Right ventricle myocardium superior (tissue), 1 donor: ENCODE measurements at places on chromosomes 6 and 20. TPM values are rescaled to one million over a fixed set of nuclear protein-coding genes. Genes with fewer than 3 reads are reported as not detected.

GRCh38 chr20:10432079-10432478, 1.9 kb downstream of the MKKS start:
- DNase-seq: no peak

DNA sequence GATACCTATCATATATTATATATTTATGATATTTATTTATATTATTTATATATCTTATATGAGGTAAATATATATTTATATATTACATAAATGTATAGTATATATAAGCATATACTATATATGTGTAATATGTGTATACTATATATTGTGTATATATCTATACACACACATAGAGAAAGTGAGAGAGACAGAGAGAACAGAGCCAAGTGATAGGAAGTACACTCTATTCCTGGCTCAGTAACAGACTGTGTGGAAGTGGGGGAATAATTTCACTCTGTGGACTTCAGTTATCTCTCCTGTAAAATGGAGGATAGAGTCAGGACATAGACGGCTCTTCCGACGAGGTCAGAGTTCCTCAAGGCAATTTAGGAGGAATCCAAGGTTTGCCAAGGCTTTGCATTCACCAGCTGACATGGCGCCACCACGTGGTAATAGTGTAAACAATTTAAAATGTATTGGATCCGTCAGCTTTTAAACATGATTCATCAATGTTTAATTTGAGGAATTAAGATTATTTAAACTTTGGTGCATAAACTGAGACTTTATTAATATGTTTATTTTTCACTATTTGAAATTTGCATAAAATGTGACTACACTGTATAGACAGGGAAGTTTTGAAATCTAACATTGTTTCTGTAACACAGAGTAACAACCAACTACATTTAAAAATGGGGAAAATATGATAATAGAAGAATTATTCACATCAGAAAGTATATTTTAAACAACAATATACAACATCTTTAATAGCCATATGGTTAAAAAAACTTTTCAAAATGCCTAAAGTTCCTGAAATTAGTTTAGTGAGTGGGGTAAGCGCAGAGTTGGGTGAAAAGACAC, 75.4 kb upstream of the TMEM244 start:
- peak; percentile 50 for DNase-seq

MOG gene
- 10.3 TPM for total RNA-seq

CAP2 gene
- total RNA-seq: 118 TPM

SLC12A5 gene
- total RNA-seq: not detected

DNA sequence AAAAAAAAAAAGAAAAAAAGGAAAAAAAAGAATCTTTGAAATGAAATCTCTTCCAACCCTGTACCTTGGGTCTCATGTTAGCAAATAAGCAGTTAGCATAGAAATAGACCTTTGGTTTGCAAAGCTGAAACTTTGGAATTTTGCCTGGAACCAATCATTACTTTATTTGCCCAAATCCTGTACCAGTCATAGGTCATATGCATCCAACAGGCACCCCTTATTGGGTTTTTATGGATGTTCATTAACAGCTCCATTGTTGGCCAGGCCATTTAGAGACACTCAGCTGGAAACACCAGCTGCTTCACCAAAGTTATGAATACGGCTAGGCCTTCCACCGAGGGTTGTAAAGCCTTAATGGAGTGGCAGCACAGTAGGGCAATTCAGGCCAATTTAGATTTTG, 53.0 kb downstream of the ALDH8A1 start:
- no peak for DNase-seq

DNA sequence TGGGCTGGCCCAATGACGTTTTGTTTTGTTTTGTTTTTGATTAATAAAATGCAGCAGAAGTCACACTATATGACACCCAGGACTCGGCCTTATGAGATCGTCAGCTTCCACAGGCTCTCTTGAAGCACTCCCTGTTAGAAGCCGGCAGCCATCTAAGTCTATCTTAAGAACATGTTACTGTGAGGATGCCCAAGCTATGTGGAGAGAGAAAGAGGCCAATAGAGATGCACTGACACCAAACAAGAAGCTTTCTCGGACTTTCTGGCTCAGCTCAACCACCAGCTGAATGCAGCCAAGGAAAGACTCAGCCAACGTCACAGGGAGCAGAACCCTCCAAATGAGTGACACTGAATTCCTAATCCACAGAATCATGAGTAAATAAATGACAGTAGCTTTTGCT, 14.0 kb downstream of the SGK1 start:
- no peak for DNase-seq

RWDD2A gene
- total RNA-seq: 2.8 TPM
